ENCODE measurements at places on chromosomes 1 and 21.

DNA sequence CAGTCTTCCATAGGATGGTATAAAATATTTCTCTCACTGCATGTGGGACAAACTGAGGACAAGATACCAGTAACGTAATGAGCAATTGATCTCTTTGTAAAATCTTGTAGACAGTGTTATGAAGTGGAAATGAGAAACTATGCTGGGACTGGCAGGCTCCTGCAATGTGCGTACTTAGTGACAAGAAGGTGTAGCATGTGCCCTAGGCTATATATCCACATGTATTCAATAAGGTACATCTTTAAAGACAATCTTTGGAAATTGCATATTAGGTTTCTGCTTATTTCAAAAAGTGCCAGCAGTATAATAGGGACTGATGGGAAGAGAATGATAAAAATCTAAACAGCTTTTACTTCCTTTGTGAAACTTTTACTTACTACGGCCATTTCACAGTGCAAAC lies 81.9 kb upstream of the GREM2 start:
- no peak for DNase-seq

GRCh38 chr1:90508376-90509167 lies 208.5 kb downstream of the BARHL2 start:
- no peak for DNase-seq

GRCh38 chr1:157170677-157171515 lies 32.7 kb upstream of the ETV3 start:
- DNase-seq = no peak

- no peak for DNase-seq
Observed at GRCh38 chr1:63799820-63800219, 26.0 kb downstream of the ROR1 start.

- no peak for DNase-seq
Observed at GRCh38 chr1:213684454-213684853, 303.3 kb upstream of the PROX1 start.

Data from hypothalamus (tissue), 51 donors.